ENCODE measurements at places on chromosomes 7 and 10.
A peak's percentile ranks its signal among the peaks of the same experiment; 100 is the strongest.

GRCh38 chr7:30390736-30391636 lies 87.6 kb downstream of the NOD1 start:
- no peak for DNase-seq

- DNase-seq = no peak
Measured at GRCh38 chr10:58723186-58723585, 210.5 kb downstream of the BICC1 start.

- no peak for DNase-seq
Measured at GRCh38 chr10:118957966-118958365, 71.5 kb upstream of the NANOS1 start.

DNA sequence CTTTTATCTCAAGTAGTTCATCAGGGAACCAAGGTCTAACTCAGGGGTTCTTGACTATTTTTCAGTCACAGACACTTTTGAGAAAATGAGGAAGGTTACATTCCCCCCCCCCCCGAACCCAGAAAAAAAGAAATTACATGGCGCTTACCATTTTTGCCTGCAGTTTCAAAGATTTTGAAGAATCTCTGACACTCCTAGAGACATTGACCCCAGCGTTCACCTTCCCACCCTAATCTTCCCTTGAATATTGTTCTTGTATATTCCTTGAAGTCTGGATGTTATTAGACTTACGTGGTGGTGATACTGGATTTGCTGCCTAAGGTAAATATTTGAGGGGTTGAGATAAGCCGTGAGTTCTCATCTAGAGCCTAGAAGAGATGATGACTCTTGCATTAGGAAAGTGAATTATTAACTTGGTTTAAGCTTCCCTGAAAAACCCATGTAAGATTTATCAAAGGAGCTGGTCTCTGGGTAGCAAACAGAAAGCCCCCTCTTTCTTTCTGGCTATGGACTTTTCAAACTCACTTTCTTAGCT lies 245.7 kb upstream of the FOXK1 start:
- DNase-seq = no peak

GRCh38 chr10:93417266-93417665 lies 64.9 kb downstream of the MYOF start:
- DNase-seq = no peak

- DNase-seq = no peak
Measured at GRCh38 chr7:8564281-8564680, 130.9 kb downstream of the NXPH1 start.

- DNase-seq = peak; percentile 20
Measured at GRCh38 chr7:39433550-39433949, 132.7 kb upstream of the YAE1 start.

DNA sequence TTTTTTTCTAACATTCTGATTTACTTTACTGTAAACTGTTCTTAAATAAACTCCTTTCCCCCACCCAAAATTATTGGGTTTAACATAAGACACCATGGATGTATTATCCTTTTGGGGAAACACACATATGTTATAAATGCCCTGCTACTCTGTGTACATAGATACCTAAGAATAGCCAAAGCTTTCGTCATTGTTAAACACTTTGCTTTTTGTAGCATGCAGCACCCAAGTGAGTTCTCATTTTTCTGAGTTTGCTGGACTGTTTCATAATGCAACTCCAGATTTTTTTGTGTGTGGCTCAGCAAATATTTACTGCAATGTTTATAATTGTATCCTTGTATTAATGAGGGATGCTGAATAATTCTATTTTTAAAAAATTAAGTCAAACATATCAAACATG lies 86.9 kb downstream of the VTI1A start:
- DNase-seq = peak; percentile 28

DNA sequence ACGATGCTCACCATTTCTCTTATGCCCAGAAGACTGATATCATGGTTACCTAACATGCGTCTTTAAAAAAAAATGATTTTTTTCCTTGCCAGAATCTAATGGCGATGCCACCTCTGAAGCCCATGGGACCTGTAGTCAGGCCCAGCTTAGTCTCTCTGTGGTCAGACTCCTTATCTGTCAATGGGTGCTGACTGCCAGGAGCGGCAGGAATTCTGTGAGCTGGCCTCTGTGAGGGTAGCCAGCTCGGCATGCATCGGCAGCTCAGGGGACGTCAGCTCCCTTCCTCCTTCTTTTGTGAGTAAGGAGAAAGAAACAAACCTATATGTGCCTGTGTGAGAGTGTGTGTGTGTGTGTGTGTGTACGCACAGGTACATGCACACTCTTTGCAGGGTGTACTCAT lies 49.9 kb upstream of the ZRANB1 start:
- no peak for DNase-seq

GRCh38 chr10:34126371-34127151 lies 688.5 kb downstream of the PARD3 start:
- no peak for DNase-seq

- no peak for DNase-seq
Measured at GRCh38 chr7:102196028-102196427, 90.6 kb upstream of the SH2B2 start.

DNA sequence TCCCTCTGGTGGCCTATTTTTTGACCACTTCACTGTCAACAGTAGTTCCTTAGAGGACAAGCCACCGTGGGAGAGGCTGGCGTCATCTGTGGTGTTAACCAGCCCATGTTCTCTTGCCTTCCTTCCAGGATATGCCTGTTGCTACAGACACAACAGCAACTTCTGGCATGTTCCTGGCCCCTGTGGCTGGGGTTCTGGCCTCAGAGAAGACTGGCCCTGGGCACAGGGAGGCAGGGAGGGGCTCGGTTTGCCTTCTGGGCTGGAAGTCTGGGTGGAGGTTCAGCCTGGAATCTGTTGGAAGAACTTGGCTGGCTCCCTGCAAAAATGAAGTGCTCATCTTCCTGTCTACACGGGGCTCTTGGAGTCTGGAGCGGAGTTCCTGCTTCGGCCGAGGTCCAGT lies 25.7 kb downstream of the GOLGA7B start:
- no peak for DNase-seq

DNA sequence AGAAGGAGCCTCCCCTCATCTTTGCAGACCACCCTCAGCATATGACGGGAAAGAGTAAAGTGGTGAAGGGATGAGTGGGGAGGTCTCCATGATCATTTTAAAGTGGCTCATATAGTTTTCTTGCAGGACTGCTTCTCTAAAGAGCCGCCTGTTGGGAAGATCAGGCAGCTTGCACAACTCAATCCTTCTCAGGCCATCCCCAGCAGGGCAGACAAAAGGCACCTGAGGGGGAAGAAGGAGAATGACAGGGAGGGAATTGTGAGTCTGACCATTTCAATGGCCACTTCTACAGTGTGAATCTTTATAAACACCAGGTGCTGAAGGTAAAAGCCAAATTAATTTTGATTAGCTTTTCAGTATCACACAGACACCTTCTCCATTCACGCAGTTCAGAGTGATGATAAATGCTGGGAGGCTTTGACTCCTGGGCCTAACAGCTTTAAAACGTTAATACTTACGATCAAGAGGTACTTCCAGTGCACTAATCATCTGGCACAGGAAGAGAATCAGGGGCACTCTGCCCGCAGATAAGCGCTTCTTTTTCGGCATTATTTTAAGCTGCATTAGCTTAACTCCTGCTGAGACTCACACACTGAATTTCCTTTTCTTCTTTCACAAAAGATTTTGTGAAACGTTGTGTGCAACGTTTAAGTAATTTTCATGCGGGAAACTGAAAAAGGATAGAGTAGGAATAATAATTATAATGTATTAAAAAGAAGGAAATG lies 109.5 kb upstream of the LAMB4 start:
- no peak for DNase-seq

DNA sequence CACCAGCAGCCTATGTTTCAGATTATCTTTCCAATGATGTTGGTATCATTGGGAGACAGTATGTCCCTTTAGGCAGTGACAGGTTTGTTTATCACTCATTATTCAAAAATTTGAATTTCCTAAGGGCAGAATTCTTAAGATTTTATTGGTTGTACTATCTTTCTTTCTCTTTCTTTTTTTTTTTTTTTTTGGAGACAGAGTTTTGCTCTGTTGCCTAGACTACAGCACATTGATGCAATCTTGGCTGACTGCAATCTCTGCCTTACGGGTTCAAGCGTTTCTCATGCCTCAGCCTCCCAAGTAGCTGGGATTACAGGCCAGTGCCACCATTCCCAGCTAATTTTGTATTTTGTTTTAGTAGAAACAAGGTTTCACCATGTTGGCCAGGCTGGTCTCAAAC lies 111.2 kb downstream of the PON1 start:
- DNase-seq = no peak

GRCh38 chr7:143902332-143902899 lies 440 bp upstream of the TCAF1 start:
- no peak for DNase-seq

- no peak for DNase-seq
Measured at GRCh38 chr10:34776090-34776690, 38.9 kb downstream of the PARD3 start.

GRCh38 chr10:93336110-93336509 lies 146.0 kb downstream of the MYOF start:
- no peak for DNase-seq

DNA sequence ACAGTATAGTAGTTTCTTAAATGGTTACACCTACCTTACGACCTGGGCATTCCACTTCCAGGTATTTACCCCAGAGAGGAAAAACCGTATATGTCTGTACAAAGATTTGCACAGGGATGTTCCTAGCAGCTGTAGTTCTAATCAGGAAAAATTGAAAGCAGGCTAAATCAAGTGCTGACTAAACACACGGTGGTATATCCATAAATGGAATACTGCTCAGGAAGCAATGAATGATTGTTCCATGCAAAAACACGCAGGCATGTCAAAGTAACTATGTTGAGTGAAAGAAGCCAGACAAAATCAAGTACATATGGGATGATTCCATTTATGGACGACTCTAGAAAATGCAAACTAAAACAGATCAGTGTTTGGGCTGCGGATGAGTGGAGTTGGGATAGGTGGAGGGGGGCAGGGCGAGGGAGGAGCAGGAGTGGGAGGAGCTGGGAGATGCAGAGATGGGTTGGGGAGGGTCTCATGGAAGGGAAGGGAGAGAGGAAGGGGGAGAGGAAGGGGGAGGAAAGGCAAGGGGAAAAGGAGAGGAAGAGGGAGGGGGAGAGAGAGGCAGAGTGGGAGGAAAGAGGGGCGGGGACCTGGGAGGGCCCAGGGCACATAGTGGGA lies 484 bp upstream of the MSRB2 start:
- DNase-seq = no peak

GRCh38 chr10:113683300-113683699 lies 3.6 kb downstream of the CASP7 start:
- DNase-seq = no peak

DNA sequence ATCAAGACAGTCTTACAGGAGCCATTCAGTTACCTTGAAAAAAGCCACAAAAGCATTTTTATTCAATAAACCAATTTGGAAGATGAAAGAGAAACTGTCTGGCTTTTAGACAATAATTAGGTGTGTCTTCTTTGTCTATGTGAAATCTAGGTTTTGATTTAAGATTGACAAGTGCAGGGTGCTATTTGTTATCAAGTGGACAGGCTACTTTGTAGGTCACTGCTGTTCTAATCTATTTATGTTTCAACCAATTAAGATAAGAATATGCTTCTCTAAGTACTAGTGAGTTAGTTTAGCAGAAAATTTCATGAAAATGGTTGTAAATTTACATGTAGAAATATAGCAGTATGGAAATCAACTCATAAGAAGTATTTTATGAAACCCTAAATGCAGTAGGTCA lies 177.5 kb downstream of the CACNA2D1 start:
- DNase-seq = no peak

DNA sequence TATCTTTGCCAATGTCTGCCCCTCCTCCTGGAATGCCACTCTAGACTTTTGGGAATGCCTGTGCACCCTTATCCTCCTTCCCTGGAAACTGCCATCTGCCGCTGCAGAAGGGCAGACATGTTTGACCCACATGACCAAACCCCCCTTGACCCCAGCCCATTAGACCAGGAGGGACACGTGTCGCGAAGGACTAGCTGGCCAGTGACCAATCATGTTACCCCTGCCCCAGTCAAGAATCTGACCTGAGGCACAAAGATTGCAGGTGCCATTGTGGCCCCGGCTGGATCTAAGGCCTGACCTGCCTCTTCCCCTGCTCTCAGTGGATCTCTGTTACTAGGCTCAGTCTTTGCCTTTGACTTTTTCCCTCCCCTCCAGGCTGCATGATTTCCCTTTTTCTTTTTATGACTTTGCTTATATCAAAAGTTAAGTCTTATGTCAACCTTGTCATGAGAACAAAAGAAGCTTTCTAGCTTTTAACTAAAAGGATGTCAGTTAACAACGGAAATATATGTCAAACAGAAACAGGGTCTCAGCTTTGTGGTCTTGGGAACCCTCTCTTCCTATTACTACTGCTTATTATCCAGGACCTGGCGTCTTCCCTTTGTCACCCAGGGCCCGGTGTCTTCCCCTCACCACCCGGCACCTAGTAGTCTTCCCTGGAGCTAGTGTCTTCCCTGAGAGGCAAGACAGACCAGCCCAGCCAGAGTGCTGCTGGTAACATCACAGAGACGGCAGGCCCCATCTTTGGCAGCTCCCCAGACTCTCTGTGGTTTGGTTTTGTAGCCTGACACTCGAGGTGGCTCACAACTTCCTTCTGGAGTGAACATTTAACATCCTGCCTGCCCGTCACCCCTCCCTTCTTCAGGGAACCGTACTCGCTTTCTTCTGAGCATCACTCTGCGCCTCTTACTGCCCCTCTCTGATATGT lies 24.4 kb upstream of the PPIF start:
- peak; percentile 73 for DNase-seq

DNA sequence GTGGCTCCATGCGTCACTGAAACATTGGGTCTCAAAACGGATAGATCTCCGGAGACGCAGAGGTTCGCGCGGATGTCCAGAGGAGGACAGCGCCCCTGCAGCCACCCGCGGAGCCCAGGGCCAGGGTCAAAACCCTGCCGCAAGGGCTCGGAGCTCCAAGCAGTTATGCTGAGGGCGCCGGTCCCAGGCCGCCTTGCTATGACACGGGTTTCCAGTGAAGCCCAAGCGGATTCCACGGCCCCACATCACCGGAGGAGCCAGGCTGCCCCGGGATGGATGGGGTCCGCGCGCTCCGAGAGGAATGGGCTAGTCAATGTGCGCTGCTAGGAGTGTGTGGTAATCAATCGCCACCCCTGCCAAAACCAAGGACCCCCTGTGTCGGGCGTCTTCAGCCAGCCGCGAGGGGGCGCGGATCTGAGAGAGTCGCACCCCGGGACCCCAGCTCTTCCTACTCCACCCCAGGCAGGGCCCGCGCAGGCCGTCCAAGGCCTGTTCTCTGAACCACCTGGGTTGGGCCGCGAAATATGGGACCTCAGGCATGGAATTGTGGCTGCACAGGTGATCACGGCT lies 5.6 kb upstream of the EMX2 start:
- no peak for DNase-seq

DNA sequence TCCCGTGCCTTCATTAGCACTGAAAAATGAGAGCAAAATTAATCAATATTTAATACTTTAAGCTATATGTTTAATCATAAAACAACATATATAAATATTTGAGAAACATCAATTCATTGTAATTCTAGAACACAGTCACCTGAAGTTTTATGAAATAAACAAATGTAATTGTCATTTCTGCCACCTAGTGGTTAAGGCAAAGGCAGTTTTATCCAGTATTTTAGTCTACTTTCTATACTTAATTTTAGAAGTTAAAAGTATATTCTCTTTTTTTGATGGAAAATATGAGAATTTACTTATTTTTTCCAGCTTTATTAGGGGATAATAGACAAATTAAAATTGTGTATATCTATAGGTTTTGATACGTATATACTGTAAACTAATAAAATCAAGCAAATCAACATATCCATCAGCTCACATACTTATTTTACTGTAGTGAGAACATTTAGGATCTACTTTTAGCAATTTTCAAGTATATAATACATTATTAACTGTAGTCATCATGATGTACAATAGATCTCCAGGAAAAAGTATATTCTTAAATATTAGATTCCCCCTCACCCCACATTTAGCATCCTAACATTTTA lies 16.9 kb downstream of the PCGF6 start:
- no peak for DNase-seq

- DNase-seq = no peak
Measured at GRCh38 chr10:350981-351501, 215.8 kb downstream of the ZMYND11 start.
